Stimulated activated CD4-positive, alpha-beta T cell treated with anti-CD3 and anti-CD28 coated beads, TNF-alpha, amount 100 ng/mL, for 48 hours (primary cell): ENCODE measurements at places on chromosomes 7 and 10.

DNA sequence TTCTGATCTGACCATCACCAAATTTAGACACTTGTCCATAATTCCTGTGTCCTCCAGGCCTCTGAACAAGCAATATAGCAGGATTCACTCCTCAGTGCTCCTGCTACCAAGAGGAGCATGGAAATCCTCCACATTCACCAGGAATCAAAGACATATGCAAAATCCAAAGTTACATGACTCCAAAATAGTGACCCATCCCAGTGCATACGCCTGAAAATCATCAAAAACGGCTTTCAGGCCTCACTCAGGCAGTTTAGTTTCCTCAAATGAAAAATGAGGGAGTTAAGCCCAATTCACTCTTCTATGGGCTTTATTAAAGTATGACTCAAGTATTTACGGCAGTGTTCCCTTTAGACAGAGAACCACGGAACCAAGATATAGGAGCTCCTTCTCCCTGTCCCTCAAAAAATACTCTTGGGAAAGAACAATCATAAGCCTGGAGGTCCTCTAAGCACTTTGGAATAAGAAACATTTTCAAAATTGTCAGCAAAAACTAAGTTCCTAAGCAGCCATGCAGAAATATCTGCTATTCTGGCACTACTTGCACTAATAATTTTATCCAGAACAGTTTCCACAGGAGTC is 240.7 kb downstream of the PARD3 start:
- no peak for DNase-seq

GRCh38 chr10:974038-974784 is 14.0 kb upstream of the GTPBP4 start:
- DNase-seq = no peak

GRCh38 chr10:125087191-125087896 is 73.0 kb downstream of the CTBP2 start:
- DNase-seq = no peak

- no peak for DNase-seq
Observed at GRCh38 chr7:106110885-106111654, 1.0 kb downstream of the SYPL1 start.

DNA sequence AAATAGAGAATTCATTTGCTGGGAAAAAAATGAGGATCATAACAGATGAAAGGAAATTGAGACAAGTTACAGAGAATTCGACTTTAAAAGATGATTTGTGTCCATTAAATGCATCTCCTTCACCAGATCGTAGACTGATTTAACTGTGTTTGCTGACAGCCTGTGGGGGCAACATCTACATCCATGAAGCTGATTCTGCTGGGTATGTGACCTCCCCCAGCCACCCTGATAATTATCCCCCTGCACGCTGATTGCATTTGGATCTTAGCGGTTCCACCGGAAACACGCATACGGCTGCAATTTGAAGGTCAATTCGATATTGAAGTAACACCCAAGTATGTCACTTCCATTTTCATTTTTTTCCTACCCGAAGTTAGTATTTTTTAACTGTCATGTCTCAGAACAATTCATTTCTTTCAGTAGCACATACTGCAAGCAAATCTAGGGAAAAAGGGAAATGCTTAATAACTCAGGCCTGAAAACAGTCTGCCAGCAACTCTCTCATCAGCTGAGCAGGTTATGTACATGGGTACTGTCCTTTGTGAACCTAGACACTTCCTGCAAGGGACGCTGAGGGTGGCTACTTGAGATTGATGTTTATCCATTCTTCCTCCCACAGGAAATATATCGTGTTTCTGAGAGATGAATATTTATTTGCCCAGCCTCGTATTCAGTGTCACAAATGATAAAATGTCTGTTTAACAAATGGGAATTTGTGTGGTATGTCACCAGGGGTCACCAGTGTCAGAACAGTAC is 134.9 kb downstream of the ZNF22 start:
- no peak for DNase-seq

DNA sequence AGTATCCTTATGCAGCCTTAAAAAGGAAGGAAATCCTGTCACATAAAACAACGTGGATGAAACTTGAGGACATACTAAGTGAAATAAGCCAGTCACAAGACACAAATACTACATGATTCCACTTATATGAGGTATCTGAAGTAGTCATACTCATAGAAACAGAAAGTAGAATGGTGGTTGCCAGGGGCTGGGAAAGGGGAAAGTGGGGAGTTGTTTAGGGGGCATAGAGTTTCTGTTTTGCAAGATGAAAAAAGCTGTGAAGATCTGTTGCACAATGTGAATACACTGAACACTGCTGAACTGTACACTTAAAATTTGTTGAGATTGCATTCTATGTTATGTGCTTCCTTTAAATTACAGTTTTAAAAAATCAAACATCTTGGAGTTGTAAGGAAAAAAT is 2.9 kb downstream of the NUP205 start:
- no peak for DNase-seq

DNA sequence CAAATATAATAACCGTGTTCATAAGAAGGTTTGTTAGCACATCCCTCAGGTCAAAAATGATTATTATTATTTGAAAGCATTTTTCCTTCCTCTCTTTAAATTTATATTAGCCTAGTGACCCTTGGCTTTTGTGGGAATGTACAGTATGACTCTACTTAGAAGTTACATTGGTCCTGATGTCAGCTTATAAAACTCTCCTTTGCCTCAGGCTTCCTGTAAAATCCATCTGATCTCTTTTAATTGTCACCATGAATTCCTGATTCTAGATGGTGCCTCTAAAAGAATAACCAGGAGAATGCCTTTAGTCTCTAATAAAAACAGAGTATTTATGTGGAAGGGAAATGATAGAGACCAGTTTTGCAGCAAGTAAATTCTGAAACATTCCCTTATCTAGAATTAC is 1134.4 kb downstream of the XPNPEP1 start:
- DNase-seq = no peak

- no peak for DNase-seq
Observed at GRCh38 chr10:114957673-114958072, 19.7 kb downstream of the TRUB1 start.

- DNase-seq = no peak
Observed at GRCh38 chr10:122554131-122555036, 6.2 kb upstream of the DMBT1 start.

- DNase-seq = no peak
Observed at GRCh38 chr7:1817061-1817712, 147.1 kb downstream of the ELFN1 start.

DNA sequence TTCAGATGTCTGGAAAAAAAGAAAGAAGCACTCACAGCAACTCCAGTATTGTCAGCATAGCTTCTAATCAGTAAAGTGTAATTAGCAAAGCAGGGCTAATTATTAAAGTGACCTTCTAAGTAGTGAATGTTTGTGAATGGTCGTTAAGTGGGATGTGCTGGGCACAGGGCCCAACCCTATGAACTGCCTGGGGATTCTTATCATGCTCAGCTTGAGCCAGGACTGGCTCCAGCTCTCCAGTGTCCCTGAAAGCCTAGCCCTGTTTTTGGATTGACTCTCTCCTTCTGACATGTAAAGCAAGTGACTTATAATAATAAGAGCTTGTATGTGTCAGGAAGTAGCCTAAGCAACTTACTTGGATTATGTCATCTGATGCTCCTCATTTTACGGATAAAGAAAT is 9.5 kb upstream of the TBX20 start:
- no peak for DNase-seq

- no peak for DNase-seq
Observed at GRCh38 chr7:106016331-106016730, 53.3 kb downstream of the CDHR3 start.

- no peak for DNase-seq
Observed at GRCh38 chr7:23971031-23971430, 261.0 kb downstream of the STK31 start.

DNA sequence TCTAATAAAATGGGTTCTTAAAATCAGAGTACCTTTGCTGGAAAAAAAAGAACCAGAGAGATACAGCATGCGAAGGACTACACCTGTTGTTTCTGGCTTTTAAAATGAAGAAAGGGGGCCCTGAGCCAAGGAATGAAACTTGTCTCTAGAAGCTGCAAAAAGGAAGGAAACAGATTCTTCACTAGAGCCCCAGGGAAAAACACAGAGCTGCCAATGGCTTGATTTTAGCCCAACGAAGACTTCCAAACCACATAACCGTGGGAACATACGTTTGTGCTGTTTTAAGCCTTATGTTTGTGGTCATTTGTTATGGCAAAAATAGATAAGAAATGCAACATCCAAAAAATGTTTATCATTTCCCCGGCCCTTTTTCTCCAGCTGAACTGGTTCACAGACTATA is 780.0 kb downstream of the SORCS1 start:
- no peak for DNase-seq

DNA sequence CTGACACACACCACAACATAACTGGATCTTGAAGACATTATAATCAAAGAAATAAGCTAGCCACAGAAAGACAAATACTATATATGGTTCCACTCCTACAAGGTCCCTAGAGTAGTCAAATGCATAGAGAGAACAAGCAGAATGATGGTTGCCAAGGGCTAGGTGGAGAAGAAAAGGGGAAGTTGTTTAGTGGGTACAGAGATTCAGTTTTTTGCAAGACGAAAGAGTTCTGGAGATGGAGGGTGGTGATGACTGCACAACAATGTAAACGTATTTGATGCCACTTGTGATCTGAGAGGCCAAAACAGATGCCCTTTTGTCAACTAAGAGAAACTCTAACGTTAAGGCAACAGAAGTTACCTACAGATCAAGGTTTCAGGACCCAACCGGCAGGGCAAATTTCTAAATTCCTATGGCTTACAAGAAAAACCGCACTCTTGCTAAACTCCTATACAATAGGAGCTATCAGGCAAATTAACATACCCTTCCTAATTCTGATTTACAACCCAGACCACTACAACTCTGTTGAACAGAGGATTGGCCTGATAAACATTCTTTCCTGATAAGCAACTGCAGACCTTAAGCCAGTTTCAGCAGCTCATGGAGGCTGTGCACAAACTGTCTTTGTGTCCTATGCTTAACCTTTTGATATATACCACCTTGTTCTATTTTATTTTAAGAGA is 69.0 kb downstream of the FAM107B start:
- no peak for DNase-seq

GRCh38 chr10:73076360-73077183 is 20.1 kb downstream of the P4HA1 start:
- DNase-seq = no peak

DNA sequence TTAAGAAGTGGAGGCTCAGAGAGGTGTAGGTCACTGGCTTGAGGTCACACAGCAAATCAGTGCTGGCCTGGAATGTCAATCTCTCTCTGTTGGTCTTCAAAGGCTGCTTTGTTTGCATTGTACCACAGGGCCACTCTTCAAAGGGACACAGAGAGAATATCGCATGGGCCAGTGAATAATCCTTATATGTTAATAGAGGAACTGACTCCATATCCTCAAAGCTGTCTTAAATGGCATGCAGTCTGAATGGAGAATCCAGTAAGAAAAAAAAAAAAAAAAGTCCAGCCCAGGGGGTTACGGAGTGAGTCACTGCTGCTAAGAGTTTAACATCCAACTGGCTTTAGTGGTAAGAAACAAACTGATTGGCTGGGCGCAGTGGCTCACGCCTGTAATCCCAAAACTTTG is 54.1 kb downstream of the NRAP start:
- no peak for DNase-seq

GRCh38 chr10:108049668-108050067 is 885.2 kb upstream of the SORCS1 start:
- DNase-seq = no peak

DNA sequence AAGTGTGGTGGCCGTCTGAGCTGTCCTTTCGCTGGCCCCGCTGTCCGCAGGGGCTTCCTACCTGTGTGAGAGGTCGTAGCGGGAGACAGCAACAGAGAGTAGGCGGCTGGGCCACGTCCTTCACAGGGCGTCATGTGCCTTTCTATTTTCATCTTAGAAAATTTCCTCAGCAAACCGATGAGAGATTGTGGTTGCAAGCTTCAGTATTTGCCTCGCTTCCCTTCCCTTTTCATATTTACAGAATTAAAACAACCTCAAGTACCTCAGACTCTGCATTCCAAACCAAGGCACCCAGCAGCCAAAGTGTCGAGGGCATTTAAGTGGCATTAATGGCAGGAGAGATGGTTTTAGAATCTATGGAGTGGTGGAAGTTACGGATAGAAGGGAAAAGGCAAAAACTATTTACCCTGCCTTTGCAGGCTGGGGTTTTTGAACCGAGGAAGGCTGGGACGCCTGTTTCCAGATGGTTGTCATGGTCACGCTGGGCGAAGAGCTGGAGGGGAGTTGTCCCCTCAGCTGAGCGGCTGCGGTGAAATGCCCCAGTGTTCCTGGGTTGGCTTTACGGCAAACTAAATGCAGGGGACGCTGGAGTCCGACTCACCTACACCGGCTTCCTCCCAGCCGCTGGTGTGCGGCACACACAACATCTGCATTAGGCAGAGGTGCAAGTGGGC is 41.9 kb downstream of the WIPI2 start:
- no peak for DNase-seq

- no peak for DNase-seq
Observed at GRCh38 chr7:151405588-151405987, 4.2 kb downstream of the WDR86 start.

DNA sequence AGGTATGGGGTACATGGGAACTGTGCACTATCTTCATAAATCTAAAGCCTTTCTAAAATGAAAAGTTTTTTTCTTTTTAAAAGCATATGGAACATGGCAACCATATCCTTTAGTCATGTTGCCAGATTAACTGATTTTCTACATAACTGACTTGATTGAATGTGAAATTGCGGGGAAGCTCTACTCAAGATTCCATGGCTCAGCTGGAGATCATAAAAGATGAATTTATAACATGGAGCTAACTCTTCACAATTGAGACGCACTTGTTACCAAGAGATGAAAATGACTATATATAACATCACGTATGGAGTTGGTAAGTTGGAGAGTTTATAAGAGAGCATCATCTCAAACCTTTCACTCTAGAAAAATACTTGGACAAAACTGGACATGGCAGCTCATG is 190.2 kb upstream of the MYO3A start:
- DNase-seq = no peak

GRCh38 chr10:73889014-73889413 is 14.7 kb upstream of the CAMK2G start:
- DNase-seq = no peak

DNA sequence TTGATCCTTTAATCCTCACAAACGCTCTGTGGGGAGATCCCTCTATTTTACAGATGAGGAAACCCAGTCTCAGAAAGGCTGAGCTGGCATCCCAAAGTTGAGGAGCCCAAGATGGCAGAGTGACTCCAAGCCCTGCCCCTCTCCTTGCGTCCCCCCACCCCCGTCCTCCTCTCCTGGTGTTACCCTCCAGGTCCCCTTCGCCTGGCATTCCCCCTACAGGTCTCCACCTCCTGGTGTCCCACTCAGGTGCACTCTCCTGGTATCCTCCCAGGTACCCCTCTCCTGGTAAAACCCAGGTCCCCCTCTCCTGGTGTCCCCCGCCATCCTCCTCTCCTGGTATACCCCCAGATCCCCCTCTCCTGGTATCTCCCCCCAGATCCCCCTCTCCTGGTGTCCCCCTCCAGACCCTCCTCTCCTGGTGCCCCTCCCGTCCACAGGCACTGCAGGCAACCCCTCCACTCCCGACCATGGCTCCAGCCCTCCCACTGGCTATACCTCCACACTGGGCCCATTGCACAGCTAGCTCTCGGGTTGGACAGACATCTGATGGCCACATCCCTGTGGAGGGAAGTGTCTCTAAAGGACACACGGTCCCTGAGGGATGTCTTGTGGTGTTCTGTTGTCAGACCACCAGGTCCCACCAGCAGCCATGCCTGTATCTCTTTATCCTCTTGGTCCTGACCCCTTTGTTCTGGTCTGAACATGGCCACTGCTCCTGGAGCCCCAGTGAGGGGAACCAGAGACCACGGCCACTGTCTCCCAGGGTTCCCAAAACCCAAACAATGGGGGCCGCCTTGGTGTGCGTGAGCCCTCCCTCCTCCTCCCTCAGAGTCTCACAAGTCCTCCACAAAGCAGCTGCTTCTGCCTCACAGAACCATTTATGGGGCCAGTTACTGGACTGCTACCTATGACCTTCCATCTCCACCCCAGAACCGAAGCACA is 37.2 kb downstream of the CALML3 start:
- no peak for DNase-seq
